ENCODE measurements at places on chromosomes 3 and 15.

GRCh38 chr3:193499136-193499770 is 55.4 kb downstream of the ATP13A4 start:
- no peak for DNase-seq

DNA sequence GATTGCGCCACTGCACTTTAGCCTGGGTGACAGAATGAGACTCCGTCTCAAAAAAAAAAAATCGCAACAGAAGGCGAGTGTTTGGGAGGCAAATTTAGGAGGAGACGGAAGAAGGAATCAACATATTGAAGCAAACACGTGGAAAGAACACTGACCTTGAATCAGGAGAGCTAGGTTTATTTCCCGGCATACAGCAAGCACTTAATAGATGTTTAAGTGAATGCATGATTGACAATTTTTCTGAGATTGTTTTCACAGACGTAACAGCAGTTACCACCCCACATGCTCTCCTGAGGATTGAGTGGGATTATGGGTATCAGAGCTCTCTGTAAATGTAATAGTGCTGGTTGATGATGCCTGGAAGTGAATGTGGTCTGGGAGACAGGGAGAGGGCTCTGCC is 5.6 kb upstream of the RPP25 start:
- no peak for DNase-seq

GRCh38 chr3:156150434-156151066 is 30.2 kb downstream of the KCNAB1 start:
- DNase-seq, result peak; percentile 36

DNA sequence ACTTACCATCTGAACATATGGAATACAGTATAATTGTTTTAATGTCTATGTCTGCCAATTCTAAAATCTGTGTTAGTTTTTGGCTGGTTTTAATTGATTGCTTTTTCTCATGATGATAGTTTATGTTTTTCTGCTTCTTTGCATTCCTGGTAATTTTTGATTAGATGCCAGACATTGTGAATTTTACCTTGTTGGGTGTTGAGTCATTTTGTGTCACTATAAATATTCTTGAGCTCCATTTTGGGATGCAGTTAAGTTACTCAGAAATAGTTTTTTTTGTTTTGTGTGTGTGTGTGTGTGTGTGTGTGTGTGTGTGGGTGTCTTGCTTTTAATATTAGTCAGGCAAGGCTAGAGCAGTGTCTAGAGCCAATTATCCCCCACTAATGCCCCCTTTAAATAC is 818.8 kb upstream of the NR2F2 start:
- no peak for DNase-seq

DNA sequence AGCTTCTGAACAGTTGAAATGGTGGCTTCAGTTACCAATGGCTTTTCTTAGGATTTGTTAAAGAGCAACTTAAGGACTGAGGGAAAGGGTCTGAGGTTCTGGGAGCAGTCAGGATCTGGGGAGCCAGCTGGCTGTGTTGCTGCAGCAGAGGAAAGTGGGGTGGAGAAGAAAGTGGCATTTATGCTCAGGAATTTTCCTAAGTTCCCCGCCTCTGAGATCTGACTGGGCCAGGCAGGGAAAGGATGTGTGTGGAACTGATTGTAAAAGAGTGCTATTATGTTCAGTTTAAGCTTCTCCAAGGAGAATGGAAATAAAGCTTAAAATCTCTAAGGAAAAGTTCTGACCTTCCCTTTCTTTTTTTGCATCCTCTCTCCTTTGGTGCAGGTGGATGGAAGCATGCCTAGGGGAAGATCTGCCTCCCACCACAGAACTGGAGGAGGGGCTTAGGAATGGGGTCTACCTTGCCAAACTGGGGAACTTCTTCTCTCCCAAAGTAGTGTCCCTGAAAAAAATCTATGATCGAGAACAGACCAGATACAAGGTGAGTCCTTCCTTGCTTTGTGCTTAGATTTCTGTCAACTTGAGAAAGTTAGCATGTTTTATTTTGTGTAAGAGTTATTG is 37.8 kb downstream of the IQGAP1 start:
- DNase-seq, result no peak

DNA sequence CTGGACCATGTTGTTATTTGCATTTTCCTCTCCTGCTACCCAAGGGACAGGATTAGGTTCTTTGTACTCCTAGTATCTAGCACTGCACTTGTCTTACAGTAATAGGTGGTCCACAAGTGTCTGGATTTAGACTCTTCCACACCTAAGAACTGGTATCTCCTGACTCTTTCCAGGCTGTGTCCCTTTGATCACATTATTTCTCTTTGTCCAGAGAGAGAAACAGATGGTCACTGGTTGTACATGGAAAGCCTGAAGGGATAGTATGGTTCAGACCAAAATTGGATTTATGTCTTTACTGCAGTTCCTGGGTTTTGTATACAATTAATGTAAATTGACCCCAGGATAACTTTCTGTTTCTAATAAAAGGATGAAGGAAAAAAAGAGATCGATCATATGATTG is 64.0 kb downstream of the PDE8A start:
- no peak for DNase-seq

- no peak for DNase-seq
Observed at GRCh38 chr15:42368096-42368495, 8.8 kb downstream of the CAPN3 start.
